ENCODE measurements at places on chromosomes 12 and 14.
A peak's percentile ranks its signal among the peaks of the same experiment; 100 is the strongest.

DNA sequence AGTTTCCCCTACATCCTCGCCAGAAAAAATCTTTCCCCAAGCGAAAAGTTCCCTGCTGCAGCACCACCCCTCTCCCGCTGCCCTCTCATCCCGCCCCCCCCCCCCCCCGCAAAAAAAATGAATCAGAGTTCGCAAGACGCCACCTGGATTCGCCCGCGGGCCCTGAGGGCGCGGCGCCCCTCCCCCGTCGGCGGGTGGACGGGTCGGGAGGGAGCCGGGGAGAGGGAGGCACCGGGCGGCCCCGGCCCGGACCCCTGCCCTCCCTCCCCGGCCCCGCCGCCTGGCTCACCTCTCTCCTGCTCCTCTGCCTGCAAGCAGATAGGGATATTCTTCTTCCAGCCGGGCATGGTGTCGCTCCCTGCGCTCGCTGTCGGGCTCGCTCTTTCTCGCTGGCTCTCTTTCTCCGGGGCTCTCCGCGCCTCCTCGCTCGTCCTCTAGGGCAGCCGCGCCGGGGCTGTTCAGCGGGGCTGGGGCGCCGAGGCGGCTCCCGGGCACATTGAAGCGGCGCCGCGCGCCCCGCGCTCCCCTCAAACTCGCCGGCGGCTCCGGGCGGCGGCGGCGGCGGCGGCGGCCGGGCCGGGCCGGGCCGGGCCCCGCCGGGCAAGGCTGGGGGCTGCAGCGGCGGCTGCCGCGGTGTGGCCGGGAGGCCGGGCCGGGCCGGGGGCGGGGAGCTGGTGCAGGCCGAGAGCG, 200.3 kb upstream of the CAND1 start:
- DNase-seq: peak; percentile 47

GRCh38 chr12:3364661-3365462, 126.1 kb upstream of the PRMT8 start:
- no peak for DNase-seq

DNA sequence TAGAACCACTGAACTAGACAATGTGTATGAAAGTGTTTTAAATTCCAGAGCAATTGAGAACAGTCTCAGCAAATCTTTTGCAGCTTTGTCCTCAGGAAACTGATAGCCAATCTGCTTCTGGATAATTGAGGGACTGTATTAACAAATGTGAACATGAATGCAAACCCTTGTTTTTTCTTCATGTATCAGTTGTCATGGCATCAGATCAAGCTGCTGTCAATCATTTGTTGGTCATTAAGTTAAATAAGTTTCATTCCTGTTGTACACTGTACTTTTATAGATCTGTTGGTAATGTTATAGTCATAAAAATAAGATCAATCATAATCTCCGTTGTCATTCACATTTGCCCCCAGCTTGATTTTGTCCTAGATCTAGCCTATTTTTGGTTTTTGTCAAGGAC, 65.5 kb upstream of the RFX4 start:
- no peak for DNase-seq

DNA sequence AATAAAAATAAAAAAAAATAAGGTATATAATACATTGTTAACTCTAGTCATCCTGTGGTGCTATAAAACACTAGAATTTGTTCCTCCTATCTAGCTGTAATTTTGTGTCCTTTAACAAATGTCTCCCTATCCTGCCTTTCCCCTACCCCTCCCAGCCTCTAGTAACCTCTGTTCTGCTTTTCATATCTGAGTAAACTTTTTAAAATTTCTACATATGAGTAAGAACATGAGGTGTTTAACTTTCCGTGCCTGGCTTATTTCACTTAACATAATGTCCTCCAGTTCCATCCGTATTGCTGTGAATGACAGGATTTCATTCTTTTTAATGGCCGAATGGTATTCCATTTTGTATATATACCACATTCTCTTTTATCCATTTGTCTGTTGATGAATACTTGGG, 71.3 kb upstream of the GNG2 start:
- DNase-seq: no peak

GRCh38 chr12:86669010-86669409, 412.8 kb upstream of the MGAT4C start:
- DNase-seq: no peak
